ENCODE measurements at places on chromosomes 1 and 21.
A peak's percentile ranks its signal among the peaks of the same experiment; 100 is the strongest.

DNA sequence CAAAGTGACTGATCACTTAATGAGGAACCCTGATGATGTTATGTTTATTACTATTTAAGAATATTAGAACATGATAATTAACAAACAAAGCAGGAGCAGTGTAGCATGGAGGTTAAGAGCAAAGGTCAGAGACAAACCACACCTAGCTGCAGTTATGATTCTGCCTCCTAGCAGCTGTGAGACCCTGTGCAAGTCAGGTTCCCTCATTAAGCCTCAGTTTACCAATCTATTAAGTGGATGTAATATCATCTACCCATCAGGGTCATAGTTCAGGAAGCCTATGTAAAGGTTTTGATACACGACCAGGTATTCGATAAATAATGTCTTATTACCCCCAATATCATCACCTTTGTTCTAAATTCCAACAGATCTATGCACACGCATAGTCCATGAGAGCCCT lies 32.0 kb downstream of the DUSP10 start:
- DNase-seq: no peak

DNA sequence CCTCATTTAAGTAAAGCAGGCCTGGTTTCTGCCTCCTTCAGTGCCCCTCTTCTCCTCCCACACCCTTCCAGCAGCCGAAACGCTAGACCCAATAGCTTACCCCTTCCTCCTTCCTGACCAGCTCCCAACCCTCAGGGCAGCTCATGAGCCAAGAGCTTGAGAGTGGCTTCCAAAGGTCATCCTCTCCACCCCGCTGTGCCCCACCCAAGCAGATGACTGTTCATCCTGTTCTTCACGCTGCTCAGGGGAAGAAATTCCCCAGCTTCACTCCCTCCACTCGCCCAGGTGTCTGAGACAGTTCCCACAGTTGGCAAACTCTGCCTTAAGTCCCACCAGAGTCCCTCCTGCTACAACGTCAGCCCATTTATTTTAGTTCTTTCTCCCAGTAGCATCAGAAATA lies 23.4 kb downstream of the ARHGEF19 start:
- no peak for DNase-seq

GRCh38 chr1:244968471-244968871 lies 104.1 kb upstream of the HNRNPU start:
- no peak for DNase-seq

DNA sequence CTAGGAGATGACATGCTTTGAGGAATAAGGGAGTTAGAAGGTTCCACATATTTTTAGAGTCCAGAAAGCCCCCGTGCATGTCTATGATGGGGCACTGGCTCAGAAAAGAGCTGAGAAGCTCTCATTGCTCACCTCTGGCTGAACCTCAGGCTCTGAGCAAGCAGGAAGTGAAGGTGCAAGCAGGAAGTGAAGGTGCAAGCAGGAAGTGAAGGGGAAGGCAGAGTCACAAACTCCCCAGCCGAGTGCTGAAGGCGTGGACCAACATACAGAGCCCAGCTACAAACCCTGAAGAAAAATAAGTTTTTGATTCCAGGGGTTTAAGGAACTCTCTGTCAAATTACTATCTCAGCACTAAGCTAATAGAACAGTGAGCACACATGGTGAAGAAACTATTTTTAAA lies 7.0 kb downstream of the KRTAP10-8 start:
- DNase-seq: no peak

DNA sequence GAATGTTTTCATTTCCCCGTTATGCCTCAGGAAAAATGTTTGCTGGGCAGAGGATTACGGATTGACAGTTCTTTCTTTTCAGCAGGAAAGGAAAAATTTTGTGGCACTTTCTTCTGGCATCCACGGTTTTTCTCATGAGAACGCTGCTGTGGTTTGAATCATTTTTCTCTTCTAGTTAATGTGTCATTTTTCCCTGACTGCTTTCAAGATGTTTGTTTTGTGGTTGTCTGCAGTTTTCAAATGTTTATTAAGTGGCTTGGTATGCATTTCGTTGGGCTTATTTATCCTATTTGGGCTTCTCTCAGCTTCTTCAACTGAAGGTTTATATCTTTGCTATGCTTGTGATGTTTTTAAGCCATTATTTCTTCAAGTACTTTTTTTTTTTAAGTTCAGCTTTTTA lies 359.0 kb downstream of the RGS7 start:
- peak; percentile 5 for DNase-seq

GRCh38 chr21:37446552-37446951 lies 80.0 kb downstream of the DYRK1A start:
- no peak for DNase-seq

GRCh38 chr1:19156676-19157075 lies 53.4 kb downstream of the UBR4 start:
- DNase-seq: no peak

DNA sequence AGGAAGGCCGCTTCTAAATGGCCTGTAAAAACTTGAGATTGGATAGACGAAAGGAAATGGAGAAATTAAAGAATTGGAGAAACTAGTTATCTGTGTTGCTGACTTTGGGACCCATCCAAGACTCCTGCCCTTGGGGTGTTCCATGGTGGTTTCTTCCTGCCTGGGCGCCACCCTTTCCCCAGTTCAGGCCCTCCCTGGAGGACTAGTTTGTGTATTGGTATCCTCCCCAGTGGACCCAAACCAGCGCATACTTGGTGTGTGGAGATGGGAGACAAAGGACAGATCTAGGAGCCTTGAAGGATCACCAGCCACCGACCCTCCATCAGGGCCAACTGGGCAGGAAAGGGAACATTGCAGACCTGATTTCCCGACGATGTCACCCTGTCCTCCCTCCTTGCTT lies 7.1 kb downstream of the SPATA46 start:
- no peak for DNase-seq

DNA sequence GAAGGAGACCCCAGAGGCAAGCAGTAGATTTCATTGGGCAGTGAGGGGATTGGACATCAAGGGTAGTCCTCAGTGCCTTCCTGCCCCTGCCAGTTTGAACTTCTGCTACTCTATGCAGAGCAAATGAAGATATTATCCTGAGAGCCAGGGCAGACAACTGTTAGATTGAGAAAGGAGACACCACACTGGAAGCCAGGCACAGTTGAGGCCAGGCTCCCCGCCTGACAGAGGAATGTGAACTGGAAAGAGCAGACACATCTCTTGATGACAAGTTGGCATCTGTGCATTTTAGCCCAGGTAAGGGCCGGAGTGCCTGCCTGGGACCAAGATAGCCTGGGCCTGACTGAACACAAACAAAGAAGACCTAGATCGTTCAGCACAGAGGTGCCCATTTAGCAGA lies 16.0 kb downstream of the SH3BGR start:
- DNase-seq: no peak

DNA sequence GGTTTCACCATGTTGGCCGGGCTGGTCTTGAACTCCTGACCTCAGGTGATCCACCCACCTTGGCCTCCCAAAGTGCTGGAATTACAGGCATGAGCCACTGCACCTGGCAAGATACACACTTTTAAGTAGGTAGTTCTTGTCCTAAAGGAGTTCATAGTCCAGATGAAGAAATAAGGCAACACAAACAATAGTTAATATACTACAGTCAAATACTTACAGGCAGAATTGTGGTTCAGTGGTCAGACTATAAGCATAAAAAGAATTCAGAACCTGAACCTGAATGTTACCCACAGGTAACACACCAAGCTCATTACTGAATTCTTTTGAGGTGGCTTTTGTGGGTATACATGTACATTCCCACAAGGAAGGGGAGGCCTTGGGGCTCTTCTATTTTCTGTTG lies 1.8 kb downstream of the SDHB start:
- no peak for DNase-seq

Measured in AG09319 (cell line).